Right renal pelvis (tissue), 4 donors: ENCODE measurements at places on chromosomes 2 and 18.
A peak's percentile ranks its signal among the peaks of the same experiment; 100 is the strongest.

DNA sequence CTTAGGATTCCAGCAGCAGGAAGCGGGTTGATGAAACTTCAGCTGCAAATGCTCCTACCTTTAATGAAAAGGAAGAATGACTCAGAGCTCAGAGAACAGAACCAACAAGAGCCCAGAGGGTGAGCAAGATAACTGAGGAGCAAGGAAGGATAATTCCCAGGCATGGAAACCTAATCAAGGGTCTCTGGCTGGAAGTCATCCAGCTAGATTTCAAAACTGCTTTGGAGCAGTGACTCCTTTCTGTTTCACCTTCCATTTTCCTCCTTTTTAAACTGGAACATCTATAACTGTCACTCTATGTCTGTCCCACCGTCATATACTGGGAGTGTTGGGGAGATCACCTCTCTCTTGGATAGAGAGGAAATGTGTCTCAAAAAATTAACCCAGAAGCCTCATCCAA lies 148.4 kb upstream of the RAB6C start:
- no peak for DNase-seq

DNA sequence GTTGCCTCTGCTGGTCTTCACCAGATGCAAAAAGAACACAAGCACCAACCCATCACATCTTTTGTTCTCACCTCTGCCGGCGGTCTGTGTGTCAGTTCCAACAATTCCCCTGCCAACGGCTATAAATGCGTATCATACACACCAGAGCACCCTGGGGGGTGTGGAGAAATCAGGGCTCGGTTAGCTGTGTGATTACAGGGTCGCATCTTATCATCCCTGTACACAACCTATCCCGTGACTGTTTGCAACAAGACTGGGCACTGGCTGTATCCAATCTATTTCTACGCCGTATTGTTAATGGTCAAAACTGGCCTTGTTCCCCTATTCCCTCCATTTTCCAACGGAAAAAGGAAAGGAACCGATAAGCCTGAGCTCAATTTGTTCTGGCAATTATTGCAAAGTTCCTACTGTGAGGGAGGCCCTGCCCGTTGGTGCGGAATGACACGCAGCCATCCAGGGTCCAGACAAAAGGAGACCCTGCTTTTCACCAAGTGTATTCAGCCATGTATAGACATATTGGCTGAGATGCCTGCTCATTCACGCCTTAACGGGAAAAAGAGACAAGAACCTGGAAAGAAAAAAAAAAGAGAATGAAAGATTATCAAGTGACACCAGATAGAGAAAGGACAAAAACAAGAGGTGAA lies 136.9 kb downstream of the CDH20 start:
- DNase-seq: no peak

DNA sequence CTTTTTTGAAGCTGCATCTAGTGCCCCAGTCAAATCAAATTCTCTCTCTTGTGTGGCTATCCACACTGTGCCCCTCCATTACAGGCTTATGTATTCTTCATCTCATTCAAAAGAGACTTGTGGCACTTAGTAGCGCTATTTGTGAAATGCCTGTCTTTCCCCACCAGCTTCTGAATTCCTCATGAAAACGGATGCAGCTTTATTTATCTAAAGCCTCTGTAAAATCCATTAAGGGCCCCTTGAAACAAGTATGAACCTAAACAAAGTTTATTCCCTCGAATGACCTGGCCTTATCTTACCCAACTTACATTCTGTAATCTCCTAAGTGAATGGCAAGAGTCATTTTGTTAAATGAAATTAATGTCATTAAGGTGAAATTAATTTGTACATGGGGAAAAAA lies 417.4 kb upstream of the PIK3C3 start:
- no peak for DNase-seq

DNA sequence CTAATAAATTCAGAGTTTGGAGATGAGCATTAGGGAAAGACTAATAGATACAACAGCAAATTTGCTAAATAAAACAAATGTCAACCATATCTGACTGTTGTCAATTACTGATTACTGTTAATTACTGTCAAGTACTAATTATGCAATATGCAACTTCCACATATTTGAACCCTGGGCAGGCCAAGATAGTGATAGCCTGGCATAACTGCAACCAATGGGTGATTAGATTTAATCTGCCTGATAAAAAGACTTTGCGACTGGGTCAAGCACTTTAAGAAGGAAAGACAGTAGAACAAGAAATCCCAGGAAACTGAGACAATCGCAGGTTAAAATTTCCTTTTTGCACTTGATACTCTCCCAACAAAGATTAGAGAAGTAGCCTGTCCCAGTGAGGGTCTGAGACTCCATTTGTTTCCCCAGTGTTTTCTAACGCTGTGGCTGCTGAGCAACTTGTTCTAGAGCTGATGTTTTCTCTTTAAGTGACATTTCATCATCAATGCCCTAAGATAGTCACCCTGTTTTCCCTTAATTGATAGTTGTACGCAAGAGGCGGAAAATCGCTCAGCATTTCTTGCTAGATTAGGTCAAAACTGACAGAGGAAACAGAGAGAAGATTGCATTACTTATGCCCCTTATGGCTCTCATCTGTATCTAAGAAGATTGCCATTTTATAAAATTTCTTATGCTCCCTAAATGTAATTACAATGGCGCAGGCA lies 17.8 kb downstream of the ARHGAP15 start:
- DNase-seq: no peak

- no peak for DNase-seq
Observed at GRCh38 chr2:46258937-46259776, 38.0 kb upstream of the EPAS1 start.

DNA sequence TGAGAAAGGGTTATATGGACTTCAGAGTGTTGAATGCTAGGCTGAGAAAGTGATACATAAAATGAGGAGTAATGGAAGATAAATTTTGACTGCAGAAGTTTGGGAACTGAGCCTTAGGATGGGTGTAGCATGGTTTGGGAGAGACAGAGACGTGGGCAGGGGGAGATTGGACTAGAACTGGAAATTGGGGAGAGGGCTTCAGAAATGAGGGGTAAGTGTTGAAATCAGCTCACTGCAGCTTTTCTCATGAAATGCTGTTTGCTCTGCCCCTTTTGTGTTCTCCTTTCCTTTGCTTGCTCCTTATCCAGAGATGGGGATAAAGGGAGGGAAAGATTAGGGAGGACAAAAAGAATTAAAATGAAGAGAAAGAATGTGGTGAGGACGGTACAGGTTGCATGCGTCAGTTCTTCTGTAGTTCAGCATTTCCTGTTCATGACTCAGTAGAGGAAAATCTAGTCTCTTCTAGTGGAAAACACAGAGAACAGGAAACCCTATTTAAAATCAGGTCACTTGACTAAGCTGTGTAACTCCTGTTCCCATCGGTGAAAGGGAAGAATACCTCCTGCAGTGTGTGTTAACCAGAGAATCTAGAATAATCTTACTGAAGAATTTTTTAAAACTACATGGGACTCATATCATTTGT lies 105.6 kb downstream of the CRIM1 start:
- no peak for DNase-seq

GRCh38 chr2:185643434-185643833 lies 95.2 kb upstream of the FSIP2 start:
- DNase-seq: no peak

DNA sequence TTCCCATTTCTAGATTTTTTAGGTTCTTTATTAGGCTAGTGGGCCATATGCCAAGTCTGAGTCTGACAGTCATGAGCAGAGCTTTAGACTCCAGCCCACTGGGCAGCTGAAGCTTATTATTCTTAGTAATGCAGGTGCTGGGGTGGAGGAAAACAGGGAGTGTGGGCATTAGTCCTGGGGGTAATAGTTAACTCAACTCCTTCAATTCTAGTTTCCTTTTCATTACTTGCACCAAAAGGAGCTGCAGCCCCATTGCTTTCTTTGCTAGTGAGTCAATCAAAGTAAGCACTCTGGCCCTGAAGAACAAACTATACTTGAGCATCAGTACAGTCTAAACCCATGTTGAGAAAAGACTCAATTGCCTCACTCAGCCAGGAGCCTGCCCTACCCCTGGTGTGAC lies 35.5 kb downstream of the ICOS start:
- DNase-seq: no peak

DNA sequence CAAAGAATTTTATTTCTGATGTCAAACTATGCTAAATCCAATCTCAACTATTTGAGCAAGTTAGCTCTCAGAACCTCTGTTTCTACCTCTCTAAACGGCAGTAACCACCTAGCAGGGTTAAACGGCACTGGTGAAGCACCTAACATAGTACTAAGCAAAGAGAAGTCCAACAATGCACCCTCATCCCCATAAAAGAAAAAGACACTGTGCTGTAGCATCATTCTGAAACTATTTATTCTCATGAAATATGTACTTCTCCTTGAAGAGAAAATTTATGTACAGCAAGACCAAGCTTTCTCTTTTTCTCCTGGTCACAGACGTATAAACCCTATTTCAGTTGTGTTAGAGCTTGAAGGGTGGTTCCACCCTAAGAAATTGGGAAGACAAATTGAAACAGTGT lies 4.8 kb downstream of the MEX3C start:
- no peak for DNase-seq

DNA sequence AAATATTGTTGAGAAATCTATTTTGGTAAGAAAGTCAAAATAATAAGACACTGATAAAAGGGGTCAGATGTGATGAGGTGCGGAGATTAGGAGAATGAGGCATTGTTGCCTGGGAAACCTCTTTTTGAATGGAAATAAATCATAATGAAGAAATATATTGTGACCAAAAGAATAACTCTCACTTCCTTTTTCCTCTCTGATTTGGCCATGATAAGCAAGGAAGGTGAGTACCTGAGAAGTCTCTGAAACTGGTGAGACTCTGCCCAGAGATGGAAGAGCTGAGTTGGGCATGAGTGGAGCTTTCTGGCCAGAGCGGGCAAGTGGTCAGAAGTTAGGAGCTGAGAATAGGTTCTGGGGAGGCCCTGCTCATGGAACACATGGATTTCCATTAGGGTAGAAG lies 11.8 kb downstream of the LAMA3 start:
- no peak for DNase-seq

GRCh38 chr2:26344581-26345282 lies 1.2 kb upstream of the SELENOI start:
- DNase-seq: no peak

DNA sequence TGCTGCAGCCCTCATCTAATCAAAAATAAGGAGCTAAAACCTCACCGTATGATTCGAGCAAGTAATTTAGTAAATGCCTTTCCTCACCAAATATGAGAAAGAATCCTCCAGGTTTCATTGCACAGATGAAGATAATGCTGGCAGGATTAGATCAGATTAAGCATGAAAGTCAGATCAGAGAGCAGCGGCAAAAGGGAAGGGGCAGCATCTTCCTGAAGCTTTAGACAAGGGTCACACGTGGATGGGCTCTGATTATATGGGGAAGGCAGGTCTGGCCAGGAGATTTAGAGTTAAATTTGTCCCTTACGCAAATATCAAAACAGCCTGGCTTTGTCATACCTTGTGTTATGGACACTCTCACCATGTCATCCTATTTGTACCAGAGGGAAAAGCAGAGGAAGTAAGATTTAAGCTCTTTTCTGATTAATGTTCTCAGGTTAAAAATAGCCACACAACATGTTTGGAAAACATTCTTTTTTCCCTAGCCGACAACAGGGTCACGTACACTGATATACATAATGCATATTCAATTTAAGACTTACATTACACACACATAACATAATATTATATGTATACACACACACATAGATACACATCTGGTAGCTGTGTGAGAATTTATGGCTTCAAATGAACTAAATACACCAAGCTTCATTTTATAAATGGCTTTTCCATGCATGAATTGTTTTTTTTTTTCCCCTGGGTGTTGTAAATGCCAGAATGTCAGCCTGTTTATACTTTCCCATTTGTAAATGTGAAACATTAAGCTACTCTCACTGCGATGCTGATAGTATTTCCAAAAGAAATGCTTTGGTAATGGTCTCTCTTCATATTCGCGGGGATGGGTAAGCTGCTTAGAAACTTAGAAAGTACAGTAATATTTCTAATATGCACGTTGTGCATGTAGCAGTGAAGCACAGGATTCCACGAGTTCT lies 196.3 kb upstream of the SIX3 start:
- peak; percentile 36 for DNase-seq

DNA sequence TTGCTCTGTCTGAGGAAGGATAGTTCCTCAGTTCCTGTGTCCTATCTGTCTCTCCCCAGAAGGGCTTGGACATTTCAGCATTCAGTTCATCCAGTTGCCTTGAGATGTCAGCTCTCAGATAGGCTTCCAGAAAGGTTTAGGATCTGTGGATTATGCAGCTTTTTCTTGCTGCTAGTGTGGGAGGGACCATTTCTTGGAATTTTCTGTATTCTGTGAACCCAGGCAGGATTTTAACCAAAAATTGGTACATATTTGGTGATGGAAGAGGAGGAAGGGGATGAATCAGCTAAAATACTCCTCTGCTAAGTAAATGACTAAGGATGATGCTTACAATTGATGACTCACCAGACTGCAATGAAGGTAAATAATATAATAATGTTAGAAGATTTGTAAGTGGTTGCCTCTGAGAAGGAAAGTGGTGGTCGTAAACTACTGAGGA lies 58.6 kb upstream of the DOCK10 start:
- DNase-seq: no peak

- peak; percentile 88 for DNase-seq
Observed at GRCh38 chr2:129877289-129877741, 102.2 kb upstream of the RAB6C start.

- DNase-seq: no peak
Observed at GRCh38 chr2:78263571-78263970, 741.4 kb upstream of the LRRTM4 start.

DNA sequence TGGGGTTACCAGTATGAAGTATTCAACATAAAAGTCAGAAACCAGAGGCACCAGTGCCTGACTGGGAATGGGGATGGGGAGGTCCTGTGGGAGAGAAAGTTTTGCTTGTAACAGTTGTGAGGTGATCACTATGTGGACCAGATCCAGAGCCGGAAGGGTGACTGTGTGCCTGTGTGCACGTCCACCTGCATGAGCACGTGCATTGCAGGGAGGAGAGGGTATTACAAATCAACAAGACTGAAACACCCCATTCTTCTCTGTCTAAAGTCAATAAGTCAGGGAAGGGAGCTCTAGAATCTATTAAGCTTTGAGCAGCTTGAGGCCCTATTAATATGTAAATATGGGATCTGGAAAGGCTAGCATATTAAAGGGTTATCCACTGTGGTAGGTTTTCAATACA lies 241.0 kb upstream of the ACVR2A start:
- DNase-seq: no peak

DNA sequence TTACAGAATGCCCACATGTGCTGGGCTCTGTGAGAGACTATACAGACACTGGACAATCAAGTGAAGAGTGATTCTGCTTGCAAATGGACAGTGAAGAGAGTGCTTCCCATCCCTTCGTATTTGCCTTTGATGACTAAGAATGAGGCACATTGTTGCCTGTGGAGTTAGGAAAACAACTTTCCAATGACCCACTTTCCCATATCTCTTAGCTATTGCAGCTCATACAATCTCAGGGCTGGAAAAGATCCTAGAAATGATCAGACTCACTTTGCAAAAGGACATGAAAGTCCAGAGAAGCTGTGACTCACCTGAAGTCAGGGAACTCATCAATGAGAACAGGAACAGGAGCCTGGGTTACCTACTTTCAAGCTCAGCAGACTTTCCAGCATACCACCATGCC lies 440.5 kb upstream of the TCF4 start:
- no peak for DNase-seq

DNA sequence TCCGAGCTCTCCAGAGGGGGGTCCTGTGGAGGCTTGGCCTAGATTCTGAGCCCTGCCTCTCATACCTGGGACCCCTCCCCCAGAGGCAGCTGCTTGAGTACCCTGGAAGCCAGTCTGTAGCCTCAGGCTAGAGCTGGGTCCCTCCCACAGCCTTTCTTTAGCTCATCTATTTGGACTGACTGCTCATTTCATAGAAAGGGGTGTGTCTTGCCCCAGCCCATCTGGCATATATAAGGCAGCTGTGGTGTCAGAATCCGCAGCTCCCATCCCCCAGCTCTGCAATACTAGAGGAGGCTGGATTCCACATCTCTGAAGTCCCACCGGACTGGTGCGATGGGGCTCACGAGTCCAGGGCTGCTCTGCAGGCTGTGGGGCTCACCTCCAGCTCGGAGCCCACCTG lies 26.1 kb downstream of the MPHOSPH10 start:
- peak; percentile 18 for DNase-seq
